Naive thymus-derived CD8-positive, alpha-beta T cell (primary cell): ENCODE measurements at places on chromosomes 7 and 10. TPM values are rescaled to one million over a fixed set of nuclear protein-coding genes. Genes with fewer than 3 reads are reported as not detected.

The ZNF853 gene
- total RNA-seq: 9.5 TPM

The SSMEM1 gene
- total RNA-seq: not detected

The FRAT2 gene
- 30.6 TPM for total RNA-seq

The CTNNA3 gene
- total RNA-seq: not detected

The STEAP2 gene
- total RNA-seq: not detected

DNA sequence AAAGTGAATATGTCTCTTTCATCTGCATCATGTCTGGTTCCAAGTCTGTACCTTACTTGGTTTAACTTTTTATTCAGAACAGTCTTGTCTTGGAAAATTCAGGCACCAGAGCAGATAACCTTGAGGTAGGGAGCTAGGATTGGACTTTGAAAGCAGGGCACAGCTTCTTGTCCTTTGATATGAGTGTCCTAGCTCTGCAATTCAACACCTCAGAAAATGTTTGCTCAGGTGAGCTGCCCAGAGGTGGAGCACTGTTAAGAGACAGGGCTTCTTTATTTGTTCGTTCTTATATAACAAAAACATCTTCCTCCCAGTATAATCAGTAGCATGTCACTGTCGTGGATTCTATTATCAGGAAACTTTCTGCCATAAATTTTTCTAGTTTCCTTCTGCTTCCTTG lies 118.3 kb downstream of the LRRC4 start:
- no peak overlapping the region for H3K27ac ChIP-seq
- H3K4me3 ChIP-seq: no peak overlapping the region
- no peaks in the 10 kb centered on the region for H3K27me3 ChIP-seq
- H3K36me3 ChIP-seq: peaks cover 8% of the 10 kb centered on the region
- no peak for DNase-seq

- H3K4me1 ChIP-seq: peaks cover 41% of the 10 kb centered on the region
- no peaks in the 10 kb centered on the region for H3K27me3 ChIP-seq
- no peak overlapping the region for H3K27ac ChIP-seq
- H3K4me3 ChIP-seq: no peak overlapping the region
- H3K36me3 ChIP-seq: peaks cover 24% of the 10 kb centered on the region
Observed at GRCh38 chr10:3090914-3091787, 23.8 kb downstream of the PFKP start.

DNA sequence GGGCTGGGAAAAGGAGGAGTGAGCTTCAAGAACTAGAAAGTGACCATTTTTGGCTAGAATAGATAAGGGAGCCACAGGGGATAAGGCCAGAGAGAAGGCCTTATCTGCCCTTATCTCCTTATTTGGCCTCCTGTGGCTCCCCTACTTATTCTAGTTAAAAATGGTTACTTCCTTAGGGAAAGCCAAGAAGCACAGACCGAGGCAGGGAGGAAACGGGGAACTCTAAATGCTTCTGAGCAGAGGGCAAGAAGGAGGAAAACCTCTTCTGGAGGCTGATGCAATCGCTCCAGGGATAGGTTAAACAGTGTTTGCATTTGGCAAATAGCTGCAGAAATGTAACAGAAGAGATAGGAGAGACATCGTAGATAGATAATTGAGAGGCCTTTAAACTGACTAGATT lies 18.6 kb downstream of the NRP1 start:
- peaks cover 6% of the 10 kb centered on the region for H3K27me3 ChIP-seq
- H3K36me3 ChIP-seq: no peaks in the 10 kb centered on the region
- no peak overlapping the region for H3K4me3 ChIP-seq
- no peaks in the 10 kb centered on the region for H3K4me1 ChIP-seq
- no peak for DNase-seq

DNA sequence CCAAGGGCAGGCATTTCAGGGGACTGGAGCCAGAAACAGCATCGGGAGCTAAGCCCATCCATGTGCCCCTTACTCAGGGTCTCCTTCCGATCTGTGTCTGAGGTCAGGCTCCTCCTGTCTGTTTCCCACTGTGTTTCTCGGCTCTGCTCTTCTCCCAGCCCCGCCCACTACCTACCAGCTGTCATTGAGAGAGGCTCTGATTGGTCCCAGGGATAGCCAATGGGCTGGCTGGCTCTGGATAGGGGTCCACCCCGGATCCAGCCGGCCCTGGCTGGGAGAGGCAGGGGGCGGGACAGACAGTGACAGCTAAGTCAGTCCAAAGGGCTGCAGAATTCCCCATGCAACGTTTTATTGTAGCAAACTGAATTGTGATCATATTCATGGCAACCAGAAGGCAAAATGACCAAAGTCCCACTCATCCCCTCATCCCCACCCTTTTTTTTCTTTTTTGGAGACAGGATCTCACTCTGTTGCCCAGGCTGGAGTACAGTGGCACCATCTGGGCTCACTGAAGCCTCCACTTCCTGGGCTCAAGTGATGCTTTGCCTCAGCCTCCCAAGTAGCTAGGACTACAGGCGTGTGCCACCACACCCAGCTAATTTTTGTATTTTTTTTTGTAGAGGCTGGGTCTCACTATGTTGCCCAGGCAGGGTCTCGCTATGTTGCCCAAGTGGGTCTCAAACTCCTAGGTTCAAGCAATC lies 76.3 kb downstream of the CLIP2 start:
- DNase-seq: no peak
- H3K27me3 ChIP-seq: no peaks in the 10 kb centered on the region
- no peak overlapping the region for H3K4me3 ChIP-seq
- H3K36me3 ChIP-seq: no peaks in the 10 kb centered on the region
- no peaks in the 10 kb centered on the region for H3K4me1 ChIP-seq

DNA sequence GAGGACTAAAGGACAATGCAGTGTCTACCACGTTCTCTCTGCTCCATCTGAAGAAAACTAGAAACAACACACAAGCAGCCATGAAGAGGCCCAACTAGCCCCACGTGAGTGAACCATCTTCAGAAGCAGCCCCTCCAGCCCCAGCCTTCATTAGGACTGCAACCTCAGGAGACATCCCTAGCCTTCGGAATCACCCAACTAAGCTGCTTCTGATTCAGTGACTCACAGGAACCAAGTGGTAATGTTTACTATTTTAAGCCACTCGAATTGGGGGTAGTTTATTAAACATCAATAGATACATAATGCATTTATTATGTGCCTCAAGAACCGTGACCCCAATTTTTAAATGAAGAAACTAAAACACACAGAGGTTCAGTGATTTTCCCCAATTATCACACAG lies 22.6 kb downstream of the ARHGAP12 start:
- H3K27ac ChIP-seq: no peak overlapping the region
- H3K36me3 ChIP-seq: peaks cover 52% of the 10 kb centered on the region
- peaks cover 48% of the 10 kb centered on the region for H3K4me1 ChIP-seq
- no peak overlapping the region for H3K4me3 ChIP-seq
- DNase-seq: no peak

GRCh38 chr7:84684836-84685480 lies 490.4 kb upstream of the SEMA3A start:
- H3K36me3 ChIP-seq: no peaks in the 10 kb centered on the region
- no peak overlapping the region for H3K27ac ChIP-seq
- no peak overlapping the region for H3K4me3 ChIP-seq
- H3K4me1 ChIP-seq: no peaks in the 10 kb centered on the region
- no peak for DNase-seq

- no peaks in the 10 kb centered on the region for H3K4me1 ChIP-seq
- DNase-seq: no peak
- H3K36me3 ChIP-seq: no peaks in the 10 kb centered on the region
- H3K4me3 ChIP-seq: no peak overlapping the region
Observed at GRCh38 chr7:47814905-47815613, 133.2 kb downstream of the PKD1L1 start.

DNA sequence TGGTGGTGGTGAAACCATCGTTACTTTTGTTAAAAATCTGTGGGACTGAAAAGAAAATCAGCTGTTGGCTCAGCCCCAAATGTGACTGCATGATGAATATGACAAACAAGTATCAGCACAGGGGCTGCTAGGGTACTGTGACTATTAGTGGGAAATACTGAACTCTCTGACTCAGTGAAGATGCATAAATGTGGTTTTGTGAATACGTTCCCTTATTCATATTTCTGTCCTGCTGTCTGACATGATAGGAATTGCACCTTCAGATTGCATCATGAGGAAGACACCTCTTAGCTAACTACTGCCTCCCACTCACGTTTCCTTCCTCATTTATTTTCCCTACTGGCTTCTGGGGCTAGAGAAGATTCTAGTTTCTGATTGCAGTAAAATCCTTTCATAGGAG lies 1.4 kb downstream of the CLEC5A start:
- peaks cover 3% of the 10 kb centered on the region for H3K27me3 ChIP-seq
- no peak overlapping the region for H3K27ac ChIP-seq
- peaks cover 4% of the 10 kb centered on the region for H3K36me3 ChIP-seq
- no peaks in the 10 kb centered on the region for H3K4me1 ChIP-seq
- no peak for DNase-seq
- no peak overlapping the region for H3K4me3 ChIP-seq

DNA sequence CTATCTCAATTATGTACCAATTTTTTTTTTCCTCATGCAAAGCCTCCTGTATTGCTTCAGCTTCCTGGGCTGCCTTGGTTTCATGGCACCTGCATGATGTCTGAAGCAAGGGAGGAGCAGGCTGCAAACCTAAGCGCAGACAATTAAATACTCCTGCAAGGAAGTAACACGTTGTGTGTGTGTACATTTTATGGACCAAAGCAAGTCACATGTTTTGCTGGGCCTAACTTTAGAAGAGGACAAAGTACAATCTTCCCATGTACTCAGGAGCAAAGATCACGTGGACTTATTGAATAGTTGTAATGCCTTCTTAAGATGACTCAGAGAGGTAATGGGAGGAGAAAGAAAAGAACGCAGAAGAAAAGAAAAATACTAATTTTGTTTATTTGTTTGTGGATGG lies 944.0 kb upstream of the C7orf33 start:
- H3K4me1 ChIP-seq: no peaks in the 10 kb centered on the region
- no peaks in the 10 kb centered on the region for H3K27me3 ChIP-seq
- H3K27ac ChIP-seq: no peak overlapping the region
- no peaks in the 10 kb centered on the region for H3K36me3 ChIP-seq

- H3K27ac ChIP-seq: no peak overlapping the region
- H3K4me1 ChIP-seq: no peaks in the 10 kb centered on the region
- no peak for DNase-seq
- H3K4me3 ChIP-seq: no peak overlapping the region
- no peaks in the 10 kb centered on the region for H3K36me3 ChIP-seq
- H3K27me3 ChIP-seq: no peaks in the 10 kb centered on the region
Observed at GRCh38 chr10:81348003-81348402, 527.0 kb upstream of the NRG3 start.

GRCh38 chr10:95464280-95464679 lies 96.9 kb downstream of the SORBS1 start:
- H3K4me1 ChIP-seq: peaks cover 9% of the 10 kb centered on the region
- H3K4me3 ChIP-seq: no peak overlapping the region
- no peak for DNase-seq
- no peaks in the 10 kb centered on the region for H3K36me3 ChIP-seq

- H3K4me1 ChIP-seq: no peaks in the 10 kb centered on the region
- H3K27me3 ChIP-seq: peaks cover 24% of the 10 kb centered on the region
- H3K4me3 ChIP-seq: no peak overlapping the region
- no peak for DNase-seq
- no peaks in the 10 kb centered on the region for H3K36me3 ChIP-seq
- no peak overlapping the region for H3K27ac ChIP-seq
Observed at GRCh38 chr7:31096877-31097258, 44.8 kb downstream of the ADCYAP1R1 start.

DNA sequence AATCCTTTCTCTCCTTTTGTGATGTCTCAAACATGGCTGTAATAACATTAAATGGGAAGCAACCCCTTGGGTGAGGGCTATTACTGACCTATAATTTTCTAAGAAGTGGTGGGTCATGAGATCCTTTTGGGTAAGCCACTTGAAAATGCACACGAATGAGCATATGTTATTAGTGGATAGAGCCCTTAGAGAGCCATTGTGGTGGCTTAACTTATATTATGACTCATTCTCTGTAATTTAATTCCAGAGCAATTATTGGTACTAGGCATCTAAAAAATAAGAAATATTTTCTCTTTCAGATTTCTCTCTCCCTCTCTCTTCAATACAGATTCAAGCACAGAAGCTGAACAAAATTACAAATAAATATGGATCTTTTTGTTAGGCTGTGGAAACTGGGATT lies 1177.4 kb upstream of the PHF14 start:
- H3K4me1 ChIP-seq: no peaks in the 10 kb centered on the region
- DNase-seq: no peak
- H3K36me3 ChIP-seq: no peaks in the 10 kb centered on the region
- no peaks in the 10 kb centered on the region for H3K27me3 ChIP-seq
- no peak overlapping the region for H3K27ac ChIP-seq

GRCh38 chr7:106717254-106717954 lies 56.4 kb upstream of the CCDC71L start:
- H3K36me3 ChIP-seq: no peaks in the 10 kb centered on the region
- H3K27ac ChIP-seq: no peak overlapping the region
- peaks cover 25% of the 10 kb centered on the region for H3K4me1 ChIP-seq
- no peak overlapping the region for H3K4me3 ChIP-seq

- no peaks in the 10 kb centered on the region for H3K36me3 ChIP-seq
- no peaks in the 10 kb centered on the region for H3K4me1 ChIP-seq
- H3K27ac ChIP-seq: no peak overlapping the region
- H3K4me3 ChIP-seq: no peak overlapping the region
- H3K27me3 ChIP-seq: no peaks in the 10 kb centered on the region
Observed at GRCh38 chr10:70466951-70467350, 11.6 kb upstream of the PALD1 start.

DNA sequence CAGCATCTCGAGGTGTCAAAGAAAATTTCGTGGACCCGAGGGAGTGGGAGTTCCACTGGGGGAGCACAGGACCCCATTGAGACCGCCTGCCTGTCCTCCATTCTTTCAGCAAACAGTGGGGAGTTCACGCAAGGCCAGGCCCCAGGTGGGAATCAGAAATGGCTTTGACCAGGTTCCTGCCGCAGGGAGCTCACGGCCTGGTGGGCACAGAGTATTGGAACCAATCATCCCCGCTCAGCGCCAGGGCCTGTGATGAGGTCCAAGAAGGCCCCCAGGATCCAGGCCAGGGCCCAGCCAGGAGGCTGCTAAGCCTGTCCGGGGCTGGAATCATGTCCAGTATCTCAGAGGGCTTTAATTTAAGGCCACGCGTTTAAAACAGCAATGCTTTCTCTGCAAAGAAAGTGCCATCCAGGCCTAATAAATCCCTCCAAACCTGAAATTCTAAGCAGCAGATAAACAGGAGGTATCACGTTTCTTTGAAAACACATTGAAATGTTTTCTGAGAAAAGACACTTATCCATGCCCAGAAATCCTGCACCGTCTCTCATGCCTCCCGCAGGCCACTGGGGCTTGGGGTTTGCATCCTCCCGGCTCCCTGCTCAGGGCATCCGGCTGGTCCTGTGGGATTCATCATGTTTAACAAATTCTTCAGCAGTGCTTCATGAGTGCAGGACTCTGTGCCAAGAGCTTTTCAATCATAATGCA lies 125.7 kb downstream of the OAT start:
- H3K4me1 ChIP-seq: peaks cover 2% of the 10 kb centered on the region
- no peak for DNase-seq
- no peaks in the 10 kb centered on the region for H3K27me3 ChIP-seq
- peaks cover 4% of the 10 kb centered on the region for H3K36me3 ChIP-seq
- H3K4me3 ChIP-seq: no peak overlapping the region
- no peak overlapping the region for H3K27ac ChIP-seq

GRCh38 chr10:45544191-45544590 lies 128.4 kb downstream of the ZFAND4 start:
- H3K4me3 ChIP-seq: no peak overlapping the region
- peaks cover 16% of the 10 kb centered on the region for H3K4me1 ChIP-seq
- no peak for DNase-seq
- peaks cover 20% of the 10 kb centered on the region for H3K36me3 ChIP-seq
- no peak overlapping the region for H3K27ac ChIP-seq
- H3K27me3 ChIP-seq: no peaks in the 10 kb centered on the region

- no peaks in the 10 kb centered on the region for H3K4me1 ChIP-seq
- DNase-seq: no peak
- no peak overlapping the region for H3K27ac ChIP-seq
- H3K4me3 ChIP-seq: no peak overlapping the region
Observed at GRCh38 chr7:24778543-24779282, 21.4 kb upstream of the GSDME start.
